HCEC 1CT (cell line): ENCODE measurements at places on chromosomes 1 and 21.

- no peak for DNase-seq
Observed at GRCh38 chr1:207964195-207964966, 53.5 kb upstream of the CD34 start.

DNA sequence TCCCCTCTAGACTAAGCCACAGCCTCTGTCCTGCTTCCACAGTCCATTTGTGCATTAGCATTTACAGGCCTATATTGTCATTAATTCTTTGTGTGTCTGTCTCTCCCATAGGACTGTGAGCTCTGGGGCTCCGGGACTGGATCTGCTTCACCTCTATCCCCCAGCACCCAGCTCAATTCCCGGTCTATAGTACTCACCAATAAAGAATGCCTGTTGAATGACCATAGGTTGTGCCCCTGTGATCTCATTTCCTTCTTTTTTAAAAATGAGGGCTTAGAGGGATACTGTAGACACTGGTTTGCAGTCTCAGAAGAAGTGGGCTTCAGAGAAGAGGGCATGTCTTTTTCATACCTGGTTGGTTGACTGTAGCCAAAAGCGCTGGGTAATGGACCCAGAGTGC, 8.8 kb upstream of the POU3F1 start:
- peak; percentile 66 for DNase-seq

DNA sequence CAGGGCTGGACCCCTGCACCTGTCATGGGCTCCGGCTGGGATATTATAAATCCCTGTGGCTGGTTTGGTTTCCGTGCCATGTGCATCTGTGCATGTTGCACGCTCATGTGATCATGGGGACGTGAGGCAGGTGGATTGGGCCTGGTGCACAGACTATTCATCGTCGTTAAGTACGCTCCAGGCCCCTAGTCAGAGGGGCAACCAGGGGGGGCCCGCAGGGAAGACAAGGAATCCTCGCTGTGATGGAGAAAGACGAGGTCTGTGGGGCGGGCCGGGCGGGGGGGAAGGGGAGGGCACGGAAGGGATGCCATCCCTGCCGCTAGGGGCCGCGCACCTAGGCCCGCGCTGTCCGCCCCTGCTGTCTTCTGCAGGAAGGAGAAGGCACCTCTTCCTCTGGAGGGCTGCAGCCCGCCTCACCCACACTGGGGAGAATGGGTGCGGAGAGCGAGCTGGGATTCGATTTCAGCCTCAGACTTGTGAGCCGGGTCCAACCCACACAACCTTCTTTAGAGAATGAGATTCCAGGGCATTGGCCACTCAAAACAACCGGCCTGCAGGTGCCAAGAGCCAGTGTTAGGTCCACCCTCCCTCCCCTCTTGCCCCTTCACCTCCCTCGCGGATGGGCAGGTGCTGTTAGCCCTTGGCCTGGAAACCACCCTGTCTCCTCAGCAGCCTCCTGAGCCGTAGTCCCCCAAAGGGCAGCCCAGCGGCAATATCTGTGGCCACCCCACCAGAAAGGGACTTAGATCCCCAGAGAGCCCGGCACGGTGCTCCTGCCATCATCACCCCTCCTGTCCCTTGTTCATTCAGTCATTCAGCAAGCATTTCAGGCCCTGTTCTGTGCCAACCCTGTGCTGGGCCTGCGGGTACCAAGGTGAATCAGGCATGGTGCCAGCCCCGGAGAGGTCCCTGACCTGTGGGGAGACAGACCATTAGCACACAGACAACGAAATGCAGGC, 950 bp upstream of the LRP8 start:
- DNase-seq, result no peak

GRCh38 chr1:84936116-84936810, 43.3 kb upstream of the LPAR3 start:
- peak; percentile 52 for DNase-seq

- peak; percentile 11 for DNase-seq
Observed at GRCh38 chr1:23854568-23854967, 13.5 kb downstream of the FUCA1 start.

DNA sequence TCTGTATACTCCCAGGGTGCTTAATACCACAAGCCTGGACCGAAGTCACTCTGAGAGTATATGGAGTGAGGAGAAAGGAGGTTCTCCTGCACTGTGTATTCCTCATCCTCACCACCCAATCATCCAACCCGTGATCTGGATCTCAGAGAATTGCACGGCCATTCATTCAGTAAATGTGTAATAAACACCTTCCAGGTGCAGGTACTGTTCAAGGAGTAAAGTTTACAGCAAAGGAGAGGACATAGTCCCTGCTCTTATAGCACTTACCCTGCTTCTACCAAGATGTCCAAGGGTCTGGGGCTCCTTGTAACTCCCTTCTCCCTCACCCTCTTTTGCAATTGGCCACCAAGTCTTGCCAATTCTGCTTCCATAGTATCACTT, 139.2 kb upstream of the JUN start:
- no peak for DNase-seq

DNA sequence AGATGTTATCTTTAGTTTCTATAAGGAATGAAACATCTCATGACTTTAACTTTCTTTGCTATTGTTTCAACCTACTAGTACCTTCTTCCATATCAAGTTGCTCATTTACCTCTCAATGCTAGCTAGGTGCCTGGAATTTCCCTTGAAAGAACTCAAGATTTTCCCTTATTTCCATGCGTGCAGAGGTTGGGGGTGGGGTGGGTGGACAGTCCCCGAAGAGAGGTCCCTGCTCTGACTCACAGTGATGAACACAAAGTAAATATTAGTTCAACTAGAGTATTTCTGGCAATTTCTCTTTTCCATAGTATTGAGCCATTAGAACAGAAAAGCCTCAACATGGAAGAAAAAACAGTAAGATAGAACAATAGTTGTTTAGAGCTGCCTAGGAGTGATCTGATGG, 239.0 kb upstream of the ZP4 start:
- no peak for DNase-seq

DNA sequence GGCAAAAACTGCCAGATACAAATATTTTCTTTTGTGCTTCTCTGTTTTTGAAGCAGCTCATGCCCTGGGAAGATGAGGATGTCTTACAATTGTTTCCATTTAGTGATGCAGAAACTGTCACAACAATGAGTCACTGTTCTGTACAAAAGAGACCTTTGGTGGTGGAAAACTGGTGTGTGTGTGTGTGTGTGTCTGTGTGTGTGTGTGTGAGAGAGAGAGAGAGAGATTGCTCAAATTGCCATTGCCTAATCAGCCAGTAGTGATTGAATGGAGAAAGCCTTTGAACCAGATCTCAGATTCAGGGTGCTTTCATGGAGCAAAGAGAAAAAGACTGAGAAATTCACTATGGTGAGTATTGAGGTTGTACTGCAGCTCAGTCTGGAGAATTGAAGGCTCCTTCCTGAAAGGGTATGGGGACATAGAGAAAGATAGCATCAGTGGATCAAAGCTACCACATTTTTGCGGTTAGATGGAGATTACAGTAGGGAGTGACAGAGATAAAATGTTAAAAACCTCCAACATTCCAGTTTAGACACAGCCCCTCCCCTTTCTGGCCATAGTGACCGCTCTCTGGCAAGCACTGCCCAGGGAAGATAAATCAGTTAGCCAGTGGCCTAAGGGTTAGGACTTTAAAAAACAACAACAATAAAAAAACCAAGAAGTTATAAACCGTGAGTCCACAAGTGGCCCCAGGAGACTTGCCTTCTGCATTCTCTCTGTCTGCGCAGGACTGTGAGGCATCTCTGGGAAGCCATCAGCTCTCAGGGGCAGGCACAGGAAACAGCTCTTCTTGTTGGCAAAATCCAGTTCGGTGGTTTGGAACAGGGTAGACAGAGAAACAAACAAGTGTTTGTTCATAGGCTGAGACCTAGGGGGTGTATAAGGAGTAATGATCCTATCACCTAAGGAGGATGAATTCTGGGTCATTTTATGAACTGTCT, 406.5 kb downstream of the DUSP10 start:
- DNase-seq, result peak; percentile 76
